ENCODE measurements at places on chromosomes 2 and 18.

DNA sequence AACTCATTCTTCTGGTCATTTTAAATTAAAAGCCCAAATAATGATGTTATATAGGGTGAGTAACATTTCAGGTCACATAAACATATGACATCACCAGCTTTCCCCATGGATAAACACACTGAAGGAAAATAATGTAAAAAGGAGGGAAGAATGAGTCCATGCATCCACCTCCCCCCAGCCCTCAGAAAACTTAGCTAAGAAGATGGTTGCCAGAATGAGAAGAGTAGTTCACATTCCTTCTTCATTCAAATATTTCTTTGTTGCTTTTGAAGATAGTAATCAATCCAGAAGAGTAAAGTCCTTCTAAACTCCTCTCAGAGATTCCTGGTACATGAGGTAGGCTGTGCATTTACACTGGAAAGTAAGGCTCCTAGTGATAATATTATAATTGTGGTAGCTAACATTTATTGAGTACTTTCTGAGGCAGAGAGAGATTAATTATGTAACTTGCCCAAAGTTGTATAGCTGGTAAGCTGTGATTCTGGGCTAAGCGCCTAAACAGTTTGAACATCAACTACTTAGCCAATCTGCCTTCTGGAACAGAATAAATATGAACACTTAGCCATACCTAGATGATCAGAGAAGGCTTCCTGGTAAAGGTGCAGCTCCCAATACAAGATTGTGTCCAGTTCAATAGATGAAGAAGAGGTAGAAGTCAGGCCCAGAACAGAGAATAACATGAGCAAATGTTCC lies 256.7 kb upstream of the FN1 start:
- DNase-seq: no peak

DNA sequence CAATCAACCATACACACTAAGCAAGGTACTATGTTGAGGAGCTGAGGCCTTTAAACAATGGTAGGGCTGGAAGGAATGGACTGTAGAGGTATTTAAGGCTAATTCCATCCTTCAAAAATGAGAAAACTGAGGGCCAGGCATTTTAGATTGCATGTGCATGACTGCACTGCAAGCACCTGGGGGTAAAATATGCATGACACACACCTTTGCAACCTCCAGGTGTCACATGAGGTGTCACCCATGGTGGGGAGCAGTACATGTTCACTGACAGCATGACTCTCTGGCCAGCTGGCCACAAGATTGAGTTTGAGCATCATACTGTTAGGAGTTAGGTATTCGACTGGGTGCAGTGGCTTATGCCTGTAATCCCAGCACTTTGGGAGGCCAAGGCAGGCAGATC lies 182.8 kb downstream of the ZBTB7C start:
- no peak for DNase-seq

DNA sequence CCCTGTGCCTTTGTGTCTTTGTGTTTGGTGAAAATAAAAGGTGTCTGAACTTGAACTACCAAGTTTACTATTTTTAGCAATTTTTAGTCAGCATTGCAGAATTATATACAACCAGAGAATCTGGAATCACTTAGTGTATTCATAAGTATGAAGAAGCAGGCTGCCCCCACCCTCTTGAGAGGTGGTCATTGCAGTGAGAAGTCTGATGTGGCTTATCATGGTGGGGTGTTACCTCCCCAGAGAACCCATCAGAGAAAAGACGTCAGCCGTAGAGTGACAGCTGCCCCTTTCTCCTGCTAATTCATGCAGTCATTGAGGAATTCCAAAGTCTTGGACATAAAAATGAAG lies 66.0 kb downstream of the BOLA3 start:
- DNase-seq: no peak

GRCh38 chr2:191299866-191300265 lies 54.7 kb downstream of the MYO1B start:
- no peak for DNase-seq

DNA sequence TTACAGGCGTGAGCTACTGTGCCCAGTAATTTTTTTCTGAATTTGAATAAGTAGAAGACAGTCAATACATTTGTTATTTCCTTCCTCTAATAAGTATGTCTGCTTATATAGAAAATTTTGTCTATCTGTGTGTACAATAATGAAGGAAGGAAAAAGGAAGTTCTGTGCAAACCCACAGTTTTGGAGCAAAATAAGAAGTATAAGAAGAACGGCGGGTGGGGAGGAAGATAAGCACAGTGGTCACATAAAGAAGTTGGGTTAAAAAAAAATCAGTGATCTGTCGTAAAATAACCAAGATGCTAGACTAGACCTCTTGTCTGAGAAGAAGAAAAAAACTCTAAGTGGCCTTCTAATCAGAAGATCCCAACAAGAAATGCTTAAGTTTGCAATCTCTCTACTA lies 20.2 kb downstream of the MGAT4A start:
- DNase-seq: no peak

DNA sequence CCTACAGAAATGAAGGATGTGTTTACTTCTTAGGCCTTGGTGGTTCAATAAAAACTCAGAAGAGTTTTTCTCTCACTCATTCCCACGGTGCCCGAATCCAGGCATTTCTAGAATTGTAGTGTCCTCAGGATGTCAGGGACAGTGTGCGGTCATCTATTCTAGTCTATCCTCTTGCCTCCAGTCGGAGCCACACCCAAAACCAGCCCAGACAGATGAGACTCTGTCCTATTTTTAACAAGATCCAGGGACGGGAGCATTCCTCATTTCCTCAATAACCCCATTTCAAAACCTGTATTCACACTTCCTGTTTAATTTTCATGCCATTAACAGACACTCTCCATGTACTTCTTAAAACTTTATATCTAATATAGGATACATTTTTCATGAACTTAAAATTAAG lies 11.6 kb upstream of the RBMS1 start:
- no peak for DNase-seq

DNA sequence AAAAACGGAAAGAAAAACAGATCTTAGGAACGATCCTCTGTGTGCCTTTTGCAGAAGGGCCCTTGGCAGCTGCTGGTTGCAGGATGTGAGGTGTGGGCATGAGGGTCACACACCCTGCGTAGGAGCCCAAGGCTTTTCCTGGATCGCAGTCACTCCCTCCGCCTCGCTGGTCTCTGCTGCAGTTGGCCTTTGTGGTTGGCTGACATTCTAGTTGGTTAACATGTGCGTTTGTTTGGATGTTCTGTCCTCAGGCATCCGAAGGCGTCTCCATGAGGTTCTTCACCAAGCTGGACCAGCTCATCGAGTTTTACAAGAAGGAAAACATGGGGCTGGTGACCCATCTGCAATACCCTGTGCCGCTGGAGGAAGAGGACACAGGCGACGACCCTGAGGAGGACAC lies 61.7 kb downstream of the INPP5D start:
- no peak for DNase-seq

GRCh38 chr2:170005702-170006101 lies 172.2 kb upstream of the MYO3B start:
- no peak for DNase-seq

- DNase-seq: no peak
Measured at GRCh38 chr2:183807870-183808269, 683.6 kb downstream of the NUP35 start.

- DNase-seq: no peak
Measured at GRCh38 chr18:48274301-48274700, 134.9 kb downstream of the ZBTB7C start.

DNA sequence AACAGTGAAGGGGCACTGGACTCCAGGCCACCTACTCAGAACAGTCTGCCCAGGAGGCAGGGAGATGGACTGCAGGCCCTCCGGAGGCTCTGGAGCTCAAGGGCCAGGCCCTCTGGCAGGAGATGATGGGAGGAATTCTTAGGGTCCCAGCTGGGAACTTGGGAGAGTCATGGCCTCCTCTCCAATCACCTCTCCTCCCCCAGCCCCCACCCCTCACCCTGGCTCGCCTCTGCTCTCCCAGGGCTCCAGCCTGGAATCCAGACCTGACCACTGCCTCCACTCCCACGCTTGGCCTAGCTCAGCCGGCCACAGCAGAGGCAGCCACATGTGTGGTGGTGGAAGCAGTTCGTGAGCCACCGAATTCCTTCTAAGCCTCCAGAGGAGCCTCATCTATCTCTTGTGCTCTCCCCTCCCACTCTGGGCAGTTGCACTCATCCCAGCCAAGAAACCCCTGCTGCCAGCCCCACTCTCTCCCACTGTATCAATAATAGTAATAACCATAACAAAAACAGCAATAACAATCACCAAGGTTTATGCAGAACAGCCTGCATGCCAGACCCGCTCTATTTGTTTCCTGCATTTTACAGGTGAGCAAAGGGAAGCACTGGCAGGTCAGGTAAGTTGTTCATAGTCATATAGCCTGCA lies 67.4 kb downstream of the TNS1 start:
- no peak for DNase-seq

GRCh38 chr2:239287461-239287860 lies 113.4 kb downstream of the HDAC4 start:
- no peak for DNase-seq

DNA sequence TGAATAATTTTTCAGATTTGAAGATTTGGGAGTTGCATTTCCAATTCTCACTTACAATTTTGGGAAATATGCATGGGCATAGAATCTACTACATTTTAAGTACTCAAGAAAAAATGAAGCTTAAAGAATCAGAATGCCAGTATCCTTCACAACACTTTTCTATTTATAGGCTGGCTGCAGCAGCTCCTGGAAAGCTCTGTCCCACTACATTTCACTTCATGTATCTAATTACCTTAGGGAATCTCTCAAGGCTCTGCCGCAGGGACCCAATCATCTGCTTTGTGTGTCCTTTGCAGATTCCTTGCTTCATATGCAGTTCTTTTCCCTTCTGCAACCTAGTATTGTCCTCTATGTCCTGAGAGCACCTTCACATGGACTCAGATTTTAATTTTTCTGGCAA lies 102.9 kb downstream of the NUP35 start:
- DNase-seq: no peak

- no peak for DNase-seq
Measured at GRCh38 chr18:78390348-78390951, 589.2 kb upstream of the SALL3 start.

DNA sequence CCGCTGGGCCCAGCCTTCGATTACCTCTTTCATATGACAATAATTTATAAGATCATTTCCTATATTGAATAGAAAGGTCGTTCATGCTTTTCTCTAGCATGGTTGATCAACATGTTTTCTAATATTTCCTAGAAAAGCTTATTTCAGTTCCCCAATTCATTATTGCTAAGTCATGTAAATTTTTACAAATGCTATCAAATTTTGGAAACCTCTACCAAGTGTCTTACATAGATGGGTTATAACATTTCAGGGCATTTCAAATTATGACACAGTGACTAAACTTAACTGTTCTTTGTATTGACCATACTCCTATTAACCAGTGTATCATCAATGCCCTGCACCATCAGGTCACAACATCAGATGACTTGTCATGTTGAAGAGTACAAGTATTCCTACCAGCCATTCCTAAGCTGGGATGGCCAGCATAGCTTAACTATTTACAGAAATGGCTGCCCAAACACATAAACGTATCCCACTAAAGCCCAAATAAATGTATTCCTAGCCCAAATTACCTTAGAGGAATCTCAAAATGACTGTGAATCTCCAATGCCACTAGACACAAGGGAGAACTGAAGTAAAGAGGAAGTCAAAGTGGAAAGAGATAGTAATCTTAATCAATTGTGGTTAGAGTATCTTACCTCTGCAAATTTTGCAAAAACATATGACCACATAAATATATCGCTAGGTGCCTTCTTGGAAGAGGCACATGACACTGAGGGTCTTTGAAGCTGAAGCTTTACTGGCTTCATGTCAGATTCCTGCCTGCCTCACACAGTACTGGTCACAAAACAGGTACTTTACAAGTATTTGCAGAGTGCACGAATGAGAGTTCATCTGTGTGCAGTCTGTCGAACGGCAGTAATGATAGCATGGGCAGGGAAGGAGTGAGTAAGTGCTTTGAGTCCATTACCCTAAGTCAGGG lies 87.3 kb upstream of the TLK1 start:
- DNase-seq: no peak

All from activated CD8-positive, alpha-beta memory T cell treated with anti-CD3 and anti-CD28 coated beads for 1 hour (primary cell).